GM03348 (cell line): ENCODE measurements at places on chromosomes 3 and 15.

DNA sequence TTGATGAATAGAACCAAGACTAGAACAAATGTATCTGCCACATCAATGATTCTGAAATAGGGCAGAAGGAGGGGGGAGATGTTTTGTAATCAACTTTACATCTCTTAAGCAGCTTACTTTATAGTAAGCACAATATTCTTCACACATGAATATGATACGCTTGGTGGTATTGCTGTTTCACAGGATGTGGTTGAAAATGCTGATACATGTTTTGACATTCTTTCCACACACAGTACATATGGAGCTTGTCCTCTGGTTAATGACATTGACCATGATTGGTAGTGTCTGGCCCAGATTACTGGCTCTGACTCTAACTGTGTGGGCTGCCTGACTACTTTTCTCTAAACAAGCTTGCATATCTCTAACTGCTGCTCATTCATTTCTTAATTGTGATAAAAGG, 168.9 kb downstream of the KLHL25 start:
- peak; percentile 49 for DNase-seq

GRCh38 chr15:49306551-49306950, 116.5 kb upstream of the FGF7 start:
- DNase-seq, result no peak

- no peak for DNase-seq
These were observed 504 bp downstream of the ABHD2 start for GRCh38 chr15:89088605-89089315.

GRCh38 chr3:37240170-37240945, 66.0 kb upstream of the LRRFIP2 start:
- DNase-seq, result no peak

- peak; percentile 64 for DNase-seq
These were observed 27.8 kb upstream of the AP4E1 start for GRCh38 chr15:50880651-50881114.

DNA sequence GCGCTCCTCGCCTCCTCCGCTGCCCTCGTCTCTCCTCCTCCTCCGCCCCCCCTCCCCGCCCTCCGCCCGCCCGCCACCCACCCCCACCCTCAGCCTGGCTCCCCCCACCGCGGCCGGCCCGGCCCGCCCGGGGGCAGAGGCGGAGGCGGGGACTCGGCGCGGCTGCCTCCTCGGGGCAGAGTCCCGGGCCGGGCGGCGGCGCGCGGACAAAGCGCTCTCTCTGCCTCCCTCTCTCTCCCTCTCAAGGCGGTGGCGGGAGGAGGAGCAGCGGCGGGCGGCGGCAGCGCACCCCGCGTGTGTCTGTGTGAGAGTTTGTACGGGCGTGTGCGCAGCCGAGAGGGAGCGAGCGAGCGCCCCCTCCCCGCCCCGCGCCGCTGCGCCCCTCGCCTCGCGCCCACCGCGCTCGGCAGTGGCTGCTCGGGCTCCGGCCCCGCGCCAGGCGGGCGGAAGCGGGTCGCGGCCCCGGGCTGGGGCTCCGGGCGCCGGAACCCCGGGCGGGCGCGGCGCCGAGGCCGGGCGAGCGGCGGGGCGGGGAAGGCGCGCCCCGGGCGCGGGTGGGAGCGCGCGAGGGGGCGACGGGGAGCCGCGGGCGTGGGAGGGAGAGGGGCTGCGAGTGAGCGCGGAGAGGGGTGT, at the start of gene IGF2BP2:
Gene IGF2BP2, minus strand, starts transcription at position 37 of the 633 bp plus-strand sequence. CDS start 82 bp downstream, outside the sequence.
- peak; percentile 94 for DNase-seq

GRCh38 chr15:68316061-68316804, 38.7 kb downstream of the FEM1B start:
- no peak for DNase-seq

DNA sequence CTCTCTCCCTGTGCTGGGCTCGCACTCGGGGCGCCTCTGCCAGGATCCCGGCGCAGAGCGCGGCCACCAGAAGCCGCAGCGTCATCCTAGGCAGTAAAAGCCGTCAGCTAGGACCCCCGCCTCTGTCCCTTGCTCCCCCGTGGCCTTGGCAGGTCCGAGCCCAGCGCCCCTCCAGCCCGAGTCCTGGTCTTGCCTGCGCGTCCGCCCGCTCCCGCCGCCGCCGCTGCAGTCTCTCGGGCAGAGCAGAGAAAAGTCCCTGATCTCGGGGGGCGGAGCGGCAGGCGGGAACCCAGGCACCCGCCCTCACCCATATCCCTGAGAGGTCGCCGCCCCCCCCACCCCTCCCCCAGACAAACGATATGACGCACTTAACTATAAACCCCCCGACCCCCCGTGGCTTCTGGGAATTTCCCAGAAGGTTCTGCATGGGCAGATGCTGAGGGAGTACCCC, at the start of gene COL7A1:
Gene COL7A1, minus strand, starts transcription at position 255 of the 451 bp plus-strand sequence. Its CDS starts 170 bp downstream, at position 85.
- DNase-seq, result peak; percentile 63

DNA sequence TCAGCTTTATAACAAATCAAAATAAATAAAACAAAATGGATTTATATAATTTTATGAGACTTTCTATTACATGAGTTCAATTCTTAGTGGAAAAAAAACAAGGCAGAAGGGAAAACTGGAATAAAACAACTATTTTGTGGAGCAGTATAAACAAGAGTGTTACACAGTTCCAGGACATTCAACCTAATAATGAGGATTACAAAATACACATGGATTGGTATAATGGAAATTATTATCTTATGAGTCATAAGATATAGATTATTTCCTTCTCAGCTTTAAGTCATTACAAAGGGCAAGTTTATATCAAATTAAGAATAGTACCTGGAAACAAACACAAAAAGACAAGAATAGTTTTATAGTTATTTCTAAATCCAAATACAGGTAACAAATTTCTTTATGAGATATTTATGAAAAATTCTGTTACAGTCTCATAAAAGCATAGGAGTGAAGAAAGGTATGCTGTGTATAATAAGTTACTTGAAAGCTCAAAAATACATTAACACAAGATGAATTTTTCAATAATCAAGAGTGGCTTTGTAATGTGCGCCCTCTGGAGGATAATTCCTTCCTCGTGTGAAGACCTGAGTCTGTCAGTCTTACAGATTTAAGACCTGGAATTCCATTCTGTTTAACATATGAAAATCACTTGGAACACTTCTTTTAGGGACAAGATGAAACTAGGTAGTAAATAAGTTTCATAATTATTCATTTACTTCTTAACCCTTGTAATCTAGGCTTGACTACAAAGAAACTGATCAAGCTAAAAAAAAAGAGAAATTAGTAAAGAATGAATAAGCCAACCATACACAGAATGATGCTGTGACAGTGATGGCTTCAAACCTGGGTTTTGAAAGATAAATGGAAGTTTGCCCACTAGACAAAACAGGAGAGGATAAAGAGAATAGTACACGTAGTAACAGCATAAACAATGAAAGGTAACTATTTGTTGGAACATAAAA, 9.5 kb downstream of the COPS2 start:
- peak; percentile 44 for DNase-seq

DNA sequence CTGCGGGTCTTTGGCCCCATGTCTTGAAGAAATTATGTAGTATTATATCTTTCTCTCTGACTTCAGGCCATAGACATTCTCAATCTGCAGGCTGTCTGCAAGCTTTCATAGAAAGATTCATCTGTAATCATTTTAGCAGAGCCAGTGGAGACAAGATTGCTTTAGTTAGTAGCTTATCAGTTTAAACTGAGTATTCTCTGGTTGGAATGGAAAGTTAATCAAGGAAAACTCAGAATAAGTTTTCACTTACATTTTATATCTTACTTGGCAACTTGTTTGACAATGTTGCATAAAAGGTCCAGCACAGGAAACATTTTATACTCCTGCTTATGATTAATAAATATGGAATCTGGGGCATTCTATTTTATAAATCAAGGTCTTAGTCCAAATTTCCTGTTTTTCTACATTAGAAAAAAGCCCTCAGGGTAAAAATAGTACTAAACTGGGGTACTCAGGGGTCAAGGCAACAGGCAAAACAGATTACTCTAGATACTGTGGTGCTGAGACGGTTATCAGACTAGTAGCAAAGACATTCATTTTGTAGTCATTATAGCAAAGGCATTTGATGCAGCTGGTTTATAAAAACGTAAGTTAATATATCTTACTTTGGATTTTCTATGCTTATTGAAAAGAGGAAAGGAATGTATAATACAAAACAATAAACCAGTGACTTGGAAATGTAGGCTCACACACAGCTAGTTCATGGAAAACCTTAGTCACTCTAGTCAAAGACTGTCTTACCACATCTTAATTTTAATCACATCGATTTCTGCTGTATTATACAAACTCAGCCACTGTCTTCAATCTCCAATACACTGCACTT, 45.2 kb upstream of the FILIP1L start:
- peak; percentile 53 for DNase-seq

DNA sequence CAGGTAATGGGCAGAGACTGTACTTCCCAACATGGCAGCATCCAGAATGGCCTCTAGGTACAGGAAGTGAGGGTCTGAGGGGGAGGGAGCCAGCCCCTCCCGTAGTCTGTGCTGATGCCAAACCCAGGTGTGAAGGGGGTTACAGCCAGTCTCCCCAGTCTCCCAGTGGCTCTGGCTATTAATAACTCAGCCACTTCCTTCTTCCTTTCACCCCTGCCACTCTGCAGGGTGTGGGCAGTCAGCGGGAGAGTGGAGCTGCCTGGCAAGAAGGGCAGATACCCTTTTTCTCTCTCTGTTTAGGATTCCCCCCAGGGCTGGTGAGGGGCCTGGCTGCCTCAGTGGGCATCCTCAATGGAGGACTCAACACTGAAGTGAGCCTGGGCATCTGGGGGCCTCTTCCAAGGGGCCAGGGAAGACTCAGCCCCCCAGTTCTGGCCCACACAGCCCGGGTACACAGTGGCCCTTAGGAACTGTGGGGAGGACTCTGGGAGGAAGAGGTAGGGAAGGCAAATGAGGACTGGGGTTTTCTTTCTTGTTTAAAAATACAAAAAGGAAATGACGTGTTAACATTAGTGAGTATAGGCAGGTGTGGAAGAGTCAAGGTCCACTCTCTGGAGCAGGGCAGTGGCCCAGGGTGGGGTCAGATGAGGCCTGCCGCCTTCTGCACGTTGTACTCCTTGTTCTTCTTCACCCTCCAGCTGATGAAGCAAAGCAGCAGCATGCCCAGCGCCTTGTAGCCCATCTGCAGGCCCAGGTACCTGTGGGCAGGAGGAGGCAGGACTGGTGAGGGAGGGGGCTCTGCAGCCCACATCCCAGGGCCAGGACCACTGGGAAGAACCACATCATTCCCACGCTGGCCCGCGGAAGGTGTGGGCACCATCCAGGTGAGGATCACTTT, 38.6 kb upstream of the RAB6B start:
- DNase-seq, result no peak

DNA sequence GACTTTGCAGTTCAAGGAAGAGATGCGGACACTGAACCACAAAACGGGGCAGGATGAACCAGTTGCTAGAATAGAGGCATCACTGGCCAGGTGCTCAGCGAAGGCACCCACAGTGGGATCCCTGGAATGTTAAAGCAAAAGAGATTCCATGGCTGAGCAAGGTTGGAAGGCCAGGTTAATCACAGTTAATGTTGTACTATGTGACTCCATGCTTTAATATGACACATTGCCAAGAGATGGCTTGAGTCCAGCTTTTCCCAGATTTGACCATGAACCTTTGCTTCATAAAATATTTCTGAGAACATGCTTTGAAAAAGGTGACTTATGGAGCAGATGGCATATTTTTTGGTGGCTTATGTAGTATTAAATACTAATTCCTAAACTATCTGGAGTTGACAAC, 76.2 kb upstream of the CMTM7 start:
- no peak for DNase-seq

GRCh38 chr15:34214135-34214534, 4.2 kb upstream of the KATNBL1 start:
- no peak for DNase-seq

DNA sequence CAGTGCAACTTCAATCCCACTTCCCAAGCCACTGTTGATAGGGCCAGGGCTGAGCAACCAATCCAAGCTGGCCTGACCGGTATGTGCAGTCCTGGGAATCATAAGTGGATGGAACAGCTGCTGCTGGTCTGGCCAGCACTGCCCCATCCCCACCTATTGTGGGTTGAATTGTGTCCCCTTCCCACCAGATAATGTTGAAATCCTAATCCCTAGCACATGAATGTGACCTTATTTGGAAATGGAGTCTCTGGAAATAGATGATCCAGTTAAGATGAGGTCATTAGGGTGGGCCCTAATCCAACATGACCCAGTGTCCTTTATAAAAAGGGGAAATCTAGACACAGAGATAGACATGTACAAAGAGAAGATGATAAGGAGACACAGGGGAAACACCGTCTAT, 13.7 kb upstream of the PDIA5 start:
- no peak for DNase-seq

DNA sequence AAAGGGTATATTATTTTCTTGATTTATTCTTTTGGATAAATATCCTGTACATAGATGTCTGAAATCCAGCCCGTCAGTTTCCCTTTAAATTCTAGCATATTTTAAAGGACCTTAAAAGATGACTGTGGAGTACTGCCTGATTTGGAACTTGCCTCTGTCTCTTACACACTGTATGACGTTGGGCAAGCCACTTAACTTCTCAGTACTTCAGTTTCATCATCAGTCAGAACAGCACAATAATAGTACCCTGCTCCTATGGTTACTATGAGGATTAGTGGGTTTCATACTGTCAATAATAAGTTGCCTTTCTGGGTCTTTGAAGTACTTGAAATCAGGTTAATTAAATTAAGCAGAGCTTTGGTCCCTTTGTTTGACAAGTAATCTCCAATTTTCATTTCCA, 374.3 kb downstream of the TIGIT start:
- DNase-seq, result no peak

- DNase-seq, result no peak
These were observed 10.8 kb upstream of the HRH1 start for GRCh38 chr3:11143476-11143875.

DNA sequence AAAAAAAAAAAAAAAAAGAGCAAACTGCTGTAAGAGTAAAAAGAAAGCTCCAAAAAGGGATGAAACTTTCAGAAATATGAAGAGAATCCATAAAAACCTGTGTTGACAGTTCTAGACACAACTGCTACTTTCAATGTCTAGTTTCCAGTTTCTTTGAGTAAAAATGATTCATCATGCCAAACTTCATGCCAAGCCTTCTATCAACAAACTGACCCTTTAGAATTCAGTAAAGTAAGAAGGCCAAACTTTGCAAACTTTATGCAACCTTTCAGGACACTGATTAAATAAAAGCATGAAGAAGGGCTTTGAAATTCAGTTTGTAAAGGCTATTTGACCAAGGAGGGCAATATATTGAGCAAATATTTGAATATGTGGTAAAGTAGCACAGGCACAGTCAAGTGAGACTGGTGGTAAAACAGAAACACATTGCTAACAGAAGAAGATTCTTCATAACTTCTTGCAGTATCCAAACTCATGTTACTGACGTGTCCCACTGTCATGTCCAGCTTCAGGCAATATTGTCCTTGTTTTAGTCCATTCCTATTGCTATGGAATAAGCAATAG, 56.3 kb upstream of the CFAP20DC start:
- DNase-seq, result no peak

GRCh38 chr3:58037141-58037910, 29.1 kb downstream of the FLNB start:
- DNase-seq, result no peak

DNA sequence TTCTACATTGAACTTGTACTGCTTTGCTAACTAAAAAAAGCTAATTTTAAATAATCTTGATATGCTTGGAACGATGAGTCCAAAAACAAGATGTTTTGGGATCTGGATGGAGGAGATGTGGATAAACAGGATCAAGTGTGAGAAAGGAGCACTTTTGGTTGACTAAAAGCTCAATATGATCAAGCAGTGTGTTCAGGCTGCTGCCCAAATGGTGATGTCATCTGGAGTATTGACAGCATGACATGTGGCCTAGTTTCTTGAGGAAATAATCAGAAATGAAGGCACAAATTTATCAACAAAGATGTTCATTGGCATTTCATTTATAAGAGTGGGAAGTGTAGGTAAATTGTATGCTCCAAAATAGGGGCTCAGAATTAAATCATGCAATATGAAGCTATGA, 161.2 kb downstream of the SOX2 start:
- DNase-seq, result no peak
